Activated CD4-positive, CD25-positive, alpha-beta regulatory T cell treated with anti-CD3 and anti-CD28 coated beads, Interleukin-2, amount 50 U/mL, for 24 hours (primary cell): ENCODE measurements at places on chromosomes 2 and 18.

DNA sequence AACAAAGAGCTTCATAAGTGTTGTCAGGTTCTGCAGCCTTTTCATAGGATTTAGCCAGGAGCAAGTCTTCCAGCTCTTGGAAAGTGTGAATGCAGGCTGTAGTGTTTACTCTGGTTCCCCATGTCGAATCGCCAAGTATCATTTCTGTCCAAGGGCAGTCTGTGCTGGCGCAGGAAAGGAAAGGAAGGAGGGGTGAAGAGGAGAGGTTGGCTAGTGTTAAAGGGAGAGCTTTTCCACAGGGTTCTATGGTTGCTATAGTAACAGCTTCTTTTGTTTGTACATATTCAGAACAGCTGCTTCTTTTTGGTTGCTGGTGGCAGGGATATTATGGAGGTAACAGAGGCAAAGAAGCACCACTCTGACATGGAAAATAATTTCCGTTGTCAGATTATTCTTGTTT, 69.9 kb downstream of the KCNH7 start:
- no peak for ATAC-seq

GRCh38 chr2:144663207-144663606, 143.3 kb upstream of the ZEB2 start:
- no peak for ATAC-seq

- ATAC-seq = no peak
These were observed 74.0 kb downstream of the AGPS start for GRCh38 chr2:177466337-177467195.

GRCh38 chr2:72127401-72128058, 20.1 kb downstream of the CYP26B1 start:
- no peak for ATAC-seq

- ATAC-seq = no peak
These were observed 5.9 kb upstream of the SPRED2 start for GRCh38 chr2:65438137-65438899.

DNA sequence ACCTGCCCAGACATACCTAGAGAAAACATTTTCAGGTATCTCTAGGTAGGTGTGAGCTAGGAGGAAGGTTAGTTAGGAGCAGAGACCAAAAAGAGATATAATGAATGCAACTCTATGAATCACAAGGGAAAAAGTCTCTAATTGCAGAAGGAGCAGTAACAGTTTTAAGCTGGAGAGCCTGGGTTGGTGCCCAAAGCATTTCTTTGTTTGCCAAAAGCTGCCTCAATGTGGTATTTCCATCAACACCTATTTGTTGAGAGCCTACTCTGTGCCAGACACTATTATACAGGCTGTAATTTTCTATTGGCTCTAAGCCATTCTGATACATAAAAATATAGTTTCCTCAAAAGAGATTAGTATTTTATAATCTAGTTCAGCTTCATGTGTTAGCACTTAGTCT, 141.6 kb downstream of the UBE2E3 start:
- no peak for ATAC-seq

DNA sequence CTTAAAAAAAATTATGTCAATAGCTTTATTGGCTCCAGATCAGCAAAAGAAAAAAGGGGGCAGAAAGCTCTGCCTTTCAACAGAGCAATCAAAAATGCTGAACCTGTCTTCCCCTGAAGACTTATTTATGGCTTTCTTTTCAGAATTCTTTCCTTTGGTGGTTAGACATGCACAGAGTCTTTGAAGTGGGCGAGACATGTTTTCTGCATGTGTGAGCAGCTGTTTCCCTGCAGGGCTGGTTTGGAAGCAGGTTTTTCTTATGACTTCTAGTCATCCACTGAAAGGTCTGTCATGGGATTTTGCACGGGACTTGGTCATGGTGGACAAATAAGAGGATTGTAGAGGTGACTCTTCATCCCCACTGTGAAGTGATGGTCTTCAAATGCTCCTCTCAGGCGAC, 160.3 kb downstream of the VAPA start:
- ATAC-seq = no peak
